ENCODE measurements at places on chromosomes 5 and 9. TPM values are rescaled to one million over a fixed set of nuclear protein-coding genes. Genes with fewer than 3 reads are reported as not detected.

Gene CDH12
- not detected for total RNA-seq

Gene DND1
- 0.73 TPM for total RNA-seq

Gene PRPF4
- total RNA-seq: 54.5 TPM

Gene ERGIC1
- 292 TPM for total RNA-seq

Gene SYK
- total RNA-seq: 0.25 TPM

Data from A549 treated with RU486 at 1 μM for 4 hours (cell line).